Esophagus muscularis mucosa (tissue), 4 donors: ENCODE measurements at places on chromosomes 7 and 10. TPM values are rescaled to one million over a fixed set of nuclear protein-coding genes. Genes with fewer than 3 reads are reported as not detected.

GRCh38 chr10:124596116-124596785 is 134.6 kb downstream of the LHPP start:
- no peak for DNase-seq

Gene THSD7A
- total RNA-seq = 1.2 TPM

Gene CPA1
- not detected for total RNA-seq

- no peak for DNase-seq
Measured at GRCh38 chr10:90788968-90789367, 68.9 kb downstream of the HTR7 start.

DNA sequence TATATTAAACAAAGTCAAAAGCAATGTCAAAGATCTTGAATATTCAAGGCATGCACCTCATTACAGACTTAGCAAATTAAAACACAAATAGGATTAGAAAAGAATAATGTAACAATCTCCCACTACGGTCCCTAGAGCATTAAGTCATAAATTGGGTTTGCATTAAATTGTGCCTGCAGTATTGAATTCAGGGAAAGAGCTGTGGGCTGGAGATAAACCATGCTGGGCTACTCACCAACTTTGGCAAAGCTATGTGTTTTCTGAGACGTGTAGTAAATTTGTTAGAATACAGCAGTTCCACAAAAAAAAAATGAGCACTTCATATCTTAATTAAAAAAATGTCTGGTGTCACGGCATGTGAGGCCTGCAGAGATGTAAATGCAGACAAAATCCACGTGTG is 241.6 kb downstream of the SNX10 start:
- no peak for DNase-seq

Gene ACTR3C
- total RNA-seq = 4.5 TPM

GRCh38 chr7:2516194-2516555 is 3.4 kb upstream of the LFNG start:
- DNase-seq = no peak

- peak; percentile 10 for DNase-seq
Measured at GRCh38 chr10:89382757-89383156, 4.9 kb downstream of the IFIT1B start.

- DNase-seq = no peak
Measured at GRCh38 chr10:102413053-102413705, 5.4 kb downstream of the PSD start.

DNA sequence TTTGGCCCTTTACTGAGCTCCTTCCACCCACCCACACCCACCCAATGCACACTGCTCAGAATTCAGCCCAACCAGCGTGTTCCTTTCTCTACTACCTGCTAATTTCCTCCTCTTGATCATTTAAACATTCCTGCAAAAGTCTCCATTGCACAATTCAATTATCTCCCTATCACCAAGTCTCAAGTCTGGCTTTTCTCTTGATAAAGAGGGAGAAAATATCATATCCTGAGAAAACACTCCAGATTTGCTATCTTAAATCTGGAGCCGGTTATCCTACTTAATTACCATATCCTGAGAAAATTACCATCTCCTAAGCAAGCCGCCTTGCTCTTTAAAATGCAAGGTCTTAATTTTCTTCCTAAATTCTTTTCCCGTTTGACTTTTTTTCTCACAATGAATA is 505.5 kb downstream of the XPNPEP1 start:
- DNase-seq = no peak

- no peak for DNase-seq
Measured at GRCh38 chr7:83677180-83677866, 28.4 kb upstream of the SEMA3E start.

DNA sequence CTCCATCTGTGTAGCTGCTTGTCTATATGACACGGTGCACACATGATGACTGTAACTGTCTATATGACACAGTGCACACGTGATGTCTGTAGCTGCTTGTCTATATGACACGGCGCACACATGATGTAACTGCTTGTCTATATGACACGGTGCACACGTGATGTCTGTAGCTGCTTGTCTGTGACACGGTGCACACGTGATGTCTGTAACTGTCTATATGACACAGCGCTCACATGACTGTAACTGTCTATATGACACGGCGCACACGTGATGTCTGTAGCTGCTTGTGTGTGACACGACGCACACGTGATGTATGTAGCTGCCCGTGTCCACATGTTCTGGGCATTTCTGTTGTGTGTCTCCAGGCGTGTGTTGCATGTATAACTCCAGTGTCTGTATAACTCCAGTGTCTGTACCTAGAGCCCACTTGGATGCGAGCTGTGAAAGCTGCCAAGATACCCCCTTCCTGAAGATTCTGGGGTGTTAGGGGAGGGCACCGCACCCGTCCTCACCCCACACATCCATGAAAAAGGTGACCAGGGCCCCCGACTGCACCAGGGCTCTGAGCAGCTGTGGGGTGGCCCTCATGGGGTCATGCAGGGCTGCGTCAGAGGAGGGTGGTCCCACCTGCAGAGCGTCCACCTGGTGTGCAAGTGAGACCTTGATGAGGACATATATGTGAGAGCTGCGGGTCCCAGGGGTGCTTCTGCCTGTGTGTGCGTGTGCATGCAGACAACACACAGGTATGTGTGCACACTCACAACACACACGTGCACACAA is 137.9 kb downstream of the ELFN1 start:
- peak; percentile 86 for DNase-seq

- DNase-seq = no peak
Measured at GRCh38 chr10:47339759-47340607, 8.2 kb upstream of the RBP3 start.

Gene PPP1R3A
- 0.17 TPM for total RNA-seq

Gene OR2A1
- total RNA-seq = not detected

GRCh38 chr10:75110006-75110632 is 1.3 kb upstream of the SAMD8 start:
- DNase-seq = no peak

DNA sequence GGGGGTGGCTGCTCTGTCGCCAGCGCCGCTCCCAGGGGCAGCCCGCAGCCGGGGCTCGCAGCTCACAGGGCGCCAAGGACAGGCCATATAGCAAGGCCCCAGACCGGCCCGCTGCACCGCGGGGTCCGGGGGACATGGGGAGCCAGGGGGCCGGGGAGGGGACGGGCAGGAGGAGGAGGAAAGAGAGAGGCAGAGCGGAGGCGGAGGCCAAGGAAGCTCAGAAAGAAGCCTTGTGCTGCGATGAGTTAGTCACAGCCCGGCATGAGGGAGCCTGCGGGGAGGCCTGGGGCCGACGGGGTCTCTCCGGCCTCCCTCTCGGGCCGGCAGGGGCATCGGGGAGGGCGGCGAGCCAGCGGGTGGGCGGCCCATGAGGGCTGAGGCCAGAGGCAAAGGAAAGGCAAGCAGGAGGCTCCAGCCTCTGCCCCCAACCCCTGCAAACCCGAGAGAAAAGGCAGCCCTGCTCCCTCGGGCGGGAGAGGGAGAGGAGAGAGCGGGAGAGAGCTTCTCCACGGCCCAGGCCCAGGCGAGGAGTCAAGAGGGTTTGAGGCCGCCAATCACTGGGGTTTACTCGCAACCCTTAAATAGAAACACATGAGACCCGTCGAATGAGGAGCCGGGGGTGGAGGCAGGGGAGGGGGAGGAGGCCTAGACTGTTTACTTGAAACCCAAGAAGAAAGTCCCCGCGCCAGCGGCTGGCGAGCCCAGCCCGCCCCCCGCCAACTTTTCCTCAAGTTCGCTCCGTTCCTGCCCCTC is 167.9 kb downstream of the NEURL1 start:
- DNase-seq = peak; percentile 96

DNA sequence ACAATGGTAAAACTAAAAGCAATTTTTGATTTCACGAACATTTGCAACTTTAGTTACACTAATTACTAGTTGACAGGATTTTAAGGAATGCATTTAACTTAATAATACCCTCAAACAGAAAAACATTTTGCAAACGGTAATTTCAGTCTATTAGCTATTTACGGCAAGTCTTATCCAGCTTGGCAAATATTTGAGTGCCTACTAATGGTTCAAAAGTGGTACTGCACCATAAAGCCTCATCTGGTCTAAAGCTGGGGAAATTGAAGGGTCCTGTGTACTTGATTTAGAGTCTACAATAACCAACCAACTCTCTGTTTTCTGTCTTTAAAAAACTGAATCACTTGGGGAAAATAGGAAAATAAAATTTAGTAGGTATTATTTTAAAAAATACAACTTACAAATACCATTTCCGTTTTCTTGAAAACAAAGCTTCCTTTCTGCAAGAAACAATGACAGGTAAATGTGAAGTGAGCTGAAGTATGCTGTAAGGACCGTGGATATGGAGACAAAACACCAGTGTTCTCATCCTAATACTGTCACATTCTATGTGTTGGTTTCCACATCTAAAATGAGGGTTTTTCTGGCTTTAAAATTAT is 142.3 kb downstream of the VPS50 start:
- DNase-seq = no peak

GRCh38 chr7:157211690-157212089 is 73.0 kb downstream of the UBE3C start:
- no peak for DNase-seq

- DNase-seq = no peak
Measured at GRCh38 chr7:27734583-27734982, 5.4 kb upstream of the TAX1BP1 start.

GRCh38 chr10:37975401-37975991 is 951 bp downstream of the ZNF25 start:
- no peak for DNase-seq

- DNase-seq = no peak
Measured at GRCh38 chr10:51109801-51110533, 35.7 kb downstream of the PRKG1 start.

DNA sequence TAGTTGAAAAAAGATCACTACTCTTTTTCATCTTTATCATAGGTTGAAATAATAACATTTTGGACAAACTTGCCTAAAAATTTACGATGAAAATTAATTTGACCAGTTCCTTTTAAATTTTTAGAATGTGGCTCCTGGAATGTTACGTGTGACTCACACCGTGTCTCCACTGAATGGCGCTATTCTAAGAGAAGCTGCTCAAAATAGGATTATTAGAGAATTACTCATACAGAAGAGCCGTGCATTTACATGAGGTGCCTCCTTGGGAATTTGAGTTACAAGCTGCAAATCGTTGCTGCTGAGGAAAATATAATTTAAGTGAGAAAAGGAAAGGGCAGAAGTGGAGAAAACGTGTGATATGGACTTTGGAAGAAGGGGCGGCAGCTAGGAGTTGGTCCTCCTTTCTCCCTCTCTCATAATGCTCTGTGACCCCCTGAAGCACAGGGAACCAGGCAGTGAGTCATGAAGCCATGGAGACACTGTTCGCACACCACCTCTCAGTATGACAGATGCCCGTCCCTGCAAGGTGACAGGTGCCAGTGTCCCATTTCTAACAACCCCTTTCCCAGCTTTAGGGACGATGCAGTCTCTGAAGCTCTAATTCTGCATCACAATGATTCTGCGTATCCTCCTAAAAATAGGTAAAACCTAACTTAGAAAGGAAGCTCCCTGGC is 323.2 kb upstream of the COBL start:
- DNase-seq = no peak

Gene HIBADH
- total RNA-seq = 55.5 TPM

DNA sequence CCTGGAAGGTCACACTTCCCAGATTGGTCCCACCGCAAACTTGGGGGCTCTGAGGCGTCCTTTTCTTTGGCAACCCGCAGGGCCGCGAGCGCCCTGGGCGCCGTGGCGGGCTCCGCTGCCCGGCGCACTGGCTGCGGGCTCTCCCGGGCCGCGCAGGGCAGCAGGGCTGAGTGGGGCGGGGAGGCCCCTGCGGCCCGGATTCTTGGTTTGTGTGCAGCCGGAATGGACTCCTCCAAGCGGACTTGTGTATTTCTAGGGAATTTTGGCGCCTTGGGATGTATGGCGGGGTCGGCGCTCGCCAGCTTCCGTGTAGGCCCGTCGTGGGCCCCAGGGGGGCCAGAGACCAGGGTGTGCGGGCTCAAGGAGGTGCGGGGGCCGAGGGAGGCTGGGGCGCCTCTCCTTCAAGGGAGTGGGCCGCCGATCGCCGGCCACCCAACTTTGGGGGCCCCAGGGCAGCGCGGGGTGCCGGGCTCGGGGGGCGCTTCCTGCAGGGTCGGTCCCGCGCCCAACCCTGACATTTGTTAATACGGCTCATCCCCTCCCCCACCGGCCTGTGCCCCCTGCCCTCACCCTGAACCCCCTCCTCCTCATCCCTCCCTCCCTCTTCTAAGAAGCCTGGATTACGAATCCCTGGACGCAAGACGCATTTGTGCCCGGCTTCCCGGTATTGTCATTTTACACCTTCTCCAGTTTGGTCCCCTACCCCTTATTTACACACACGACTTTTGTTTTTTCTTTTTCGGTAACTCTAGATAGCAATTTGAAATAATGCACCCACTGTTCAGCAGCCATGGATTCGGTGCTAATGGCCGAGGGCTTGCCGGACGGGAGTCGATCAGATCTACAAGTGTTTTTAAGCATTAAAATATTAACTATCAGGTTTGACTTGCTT is 2.5 kb downstream of the TCF7L2 start:
- DNase-seq = no peak

DNA sequence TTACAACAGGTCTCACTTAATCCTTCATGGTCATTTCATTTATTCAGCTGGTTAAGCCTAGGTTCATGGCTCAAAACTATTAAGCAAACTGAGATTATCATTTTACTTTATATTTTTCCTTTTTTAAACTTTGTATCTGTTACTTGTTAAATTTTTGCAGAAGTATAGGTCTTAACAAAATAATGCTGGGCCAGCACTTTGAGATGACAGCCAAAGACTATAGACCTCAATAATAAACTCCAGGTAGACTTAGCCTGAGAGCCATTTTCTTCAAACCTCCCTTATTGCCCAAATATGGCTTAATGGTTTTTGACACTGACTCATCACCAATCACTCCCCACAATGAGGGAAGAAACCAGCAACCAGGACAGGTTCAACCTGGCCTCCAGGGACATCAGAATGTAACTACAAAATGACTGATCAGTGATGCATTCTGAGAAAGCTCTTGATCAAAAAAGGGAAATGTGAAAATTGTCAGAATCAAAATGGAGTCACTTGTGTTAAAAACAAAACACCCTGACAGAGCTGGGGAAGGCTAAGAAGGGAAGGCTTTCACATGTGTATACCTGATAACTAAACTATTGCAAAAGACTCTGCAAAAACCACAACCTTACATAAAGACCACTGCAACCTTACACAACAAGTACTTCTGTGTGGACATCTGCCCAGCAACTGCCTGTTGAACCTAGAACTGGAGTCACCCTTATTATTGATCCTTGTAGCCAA is 2.1 kb upstream of the CCDC126 start:
- DNase-seq = no peak

GRCh38 chr10:33196710-33197491 is 137.6 kb downstream of the NRP1 start:
- DNase-seq = no peak

Gene TUBAL3
- total RNA-seq = not detected

DNA sequence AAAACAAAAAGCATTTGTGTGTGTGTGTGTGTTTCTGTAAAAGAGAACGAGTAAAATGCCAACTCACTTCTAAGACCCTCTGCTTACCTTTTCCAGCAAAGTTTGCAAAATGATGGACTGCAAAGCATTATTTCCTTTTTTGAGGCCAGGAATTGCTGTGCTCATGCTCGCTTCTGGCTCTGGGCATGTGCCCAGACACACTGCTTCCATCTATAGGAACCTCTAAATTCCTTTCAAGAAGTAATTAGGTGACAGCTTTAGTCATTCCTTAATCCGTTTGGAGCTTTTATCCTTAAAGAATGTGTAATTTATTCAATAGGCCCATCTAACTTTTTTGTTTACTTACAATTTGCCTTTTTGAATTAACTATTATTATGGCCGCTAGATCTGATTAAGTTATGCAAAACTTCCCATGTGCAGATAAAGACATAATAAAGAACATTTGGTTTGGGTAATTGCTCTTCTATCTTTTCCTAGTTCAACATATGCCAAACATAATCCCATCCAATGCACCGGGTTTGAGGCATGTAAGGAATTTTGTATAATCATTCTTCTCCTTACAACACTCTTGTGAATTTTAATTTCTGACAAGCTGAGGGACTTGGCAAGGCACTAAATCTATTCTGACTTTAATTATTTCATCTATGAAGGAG is 34.7 kb downstream of the A1CF start:
- DNase-seq = no peak
